ENCODE measurements at places on chromosomes 1 and 21. TPM values are rescaled to one million over a fixed set of nuclear protein-coding genes. Genes with fewer than 3 reads are reported as not detected.

GRCh38 chr1:40955266-40955665, 24.2 kb upstream of the CTPS1 start:
- no peak for DNase-seq

DNA sequence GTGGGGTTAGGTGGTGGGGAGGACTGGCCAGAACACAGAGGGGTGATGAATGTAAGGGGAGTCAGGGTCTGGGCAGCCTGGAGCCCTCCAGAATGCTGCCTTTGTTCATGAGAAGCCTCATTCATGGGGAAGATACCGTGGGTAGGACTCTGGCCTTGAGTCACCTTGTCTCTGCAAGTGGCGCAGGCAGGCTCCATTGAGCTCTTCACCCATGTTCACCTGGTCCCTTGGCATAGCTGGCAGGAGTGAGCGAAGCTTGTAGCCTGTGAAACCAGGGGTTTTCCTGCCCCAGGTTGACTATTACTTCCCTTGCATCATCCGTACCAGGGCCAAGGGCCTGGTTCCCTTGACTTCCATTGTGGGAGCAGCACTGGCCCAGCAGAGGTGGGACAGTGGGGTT, 25.8 kb downstream of the SOX13 start:
- DNase-seq: no peak

GRCh38 chr1:235820061-235820460, 46.6 kb downstream of the LYST start:
- DNase-seq: no peak

The KRTAP19-1 gene
- polyA plus RNA-seq: not detected

- no peak for DNase-seq
Observed at GRCh38 chr1:181763736-181764135, 280.4 kb downstream of the CACNA1E start.

GRCh38 chr21:14119038-14119437, 91.7 kb downstream of the LIPI start:
- DNase-seq: no peak

- no peak for DNase-seq
Observed at GRCh38 chr1:226541631-226542622, 6.6 kb upstream of the STUM start.

DNA sequence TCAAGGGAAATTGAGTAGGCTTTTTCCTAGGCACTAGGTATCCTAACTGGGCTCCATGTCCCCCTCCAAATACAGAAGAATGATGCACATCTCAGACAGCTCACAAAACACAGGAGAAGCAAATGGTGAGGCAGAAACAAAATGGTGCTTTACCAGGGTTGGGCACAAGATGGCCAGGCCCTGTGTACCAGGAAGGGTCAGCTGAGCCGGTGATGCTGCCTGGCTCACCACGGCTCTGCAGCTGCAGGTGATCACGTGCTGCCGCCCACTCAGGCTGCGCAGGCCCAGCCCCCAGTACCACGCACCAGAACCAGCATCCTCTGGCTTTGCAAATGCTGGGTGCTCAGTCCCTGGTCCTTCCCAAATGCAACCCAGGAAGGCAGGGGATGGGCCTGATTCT, 993 bp upstream of the DSCAM start:
- DNase-seq: no peak

The POFUT2 gene
- 31.7 TPM for polyA plus RNA-seq

The PDZK1 gene
- 2.5 TPM for polyA plus RNA-seq

The LHX8 gene
- polyA plus RNA-seq: not detected

DNA sequence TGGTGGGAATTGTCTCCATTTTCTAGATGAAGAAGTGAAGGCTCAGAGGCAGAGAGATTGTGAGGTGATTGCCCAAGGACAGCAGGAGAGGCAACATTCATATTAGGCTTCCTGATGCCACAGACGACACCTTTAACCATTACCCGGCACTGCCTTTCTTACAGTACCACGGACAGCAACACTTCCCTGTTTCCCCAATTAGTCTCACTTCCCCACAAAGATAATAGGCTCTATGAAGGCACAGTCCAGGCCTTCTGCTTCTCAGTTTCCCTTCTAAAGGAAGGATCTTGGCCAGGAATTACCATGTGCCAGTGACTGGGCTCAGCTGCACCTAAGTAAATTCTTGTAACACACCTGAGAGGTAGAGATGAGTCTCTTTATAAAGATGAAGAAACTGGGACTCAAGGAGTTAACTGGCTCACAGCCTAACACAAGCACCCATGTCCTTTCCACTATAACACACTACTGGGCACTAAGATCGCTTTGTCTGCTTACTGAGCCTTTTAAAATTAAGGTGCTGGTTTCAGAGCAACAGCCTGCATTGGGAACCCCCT, 9.6 kb downstream of the IGSF9 start:
- DNase-seq: no peak

DNA sequence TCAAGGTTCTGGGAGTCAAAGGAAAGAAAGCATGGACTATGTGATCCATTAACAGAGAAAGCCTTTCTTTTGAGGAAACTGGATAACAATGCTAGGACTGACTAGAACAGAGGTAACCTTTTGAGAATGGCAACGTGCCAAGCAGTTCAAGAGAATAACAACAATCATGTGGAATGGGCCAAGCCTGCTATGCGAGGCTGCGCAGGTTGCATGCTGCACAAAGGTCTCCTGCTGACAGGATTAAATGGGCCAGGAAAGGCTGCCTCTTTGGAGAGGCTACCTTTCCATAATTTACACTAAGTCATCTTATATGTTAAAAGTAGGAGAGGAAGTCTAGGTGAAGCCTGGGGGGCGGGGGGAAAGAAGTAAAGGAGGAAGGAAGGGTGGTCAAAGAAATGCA, 5.8 kb downstream of the PCNX2 start:
- DNase-seq: no peak

DNA sequence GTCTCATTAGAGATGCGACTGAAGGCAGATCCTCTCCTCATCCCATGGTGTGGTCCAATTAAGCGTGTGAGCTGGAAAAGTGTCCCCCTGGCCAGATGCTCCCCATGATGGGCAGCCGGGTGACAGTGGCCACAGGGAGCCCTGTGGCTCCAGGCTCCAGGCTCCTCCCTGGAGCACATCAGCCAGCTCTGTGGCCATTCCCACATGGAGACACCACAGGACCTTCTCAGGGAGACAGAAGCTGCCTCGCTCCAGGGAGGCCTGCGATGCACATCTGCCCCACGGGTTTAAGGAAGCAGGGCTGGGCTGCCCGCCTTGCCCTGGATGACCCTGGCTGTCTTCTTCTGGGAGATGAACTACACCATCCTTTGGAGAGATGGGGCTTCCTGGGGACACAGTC, 99.9 kb upstream of the TLR5 start:
- DNase-seq: no peak

The CHRNB2 gene
- polyA plus RNA-seq: 0.66 TPM

DNA sequence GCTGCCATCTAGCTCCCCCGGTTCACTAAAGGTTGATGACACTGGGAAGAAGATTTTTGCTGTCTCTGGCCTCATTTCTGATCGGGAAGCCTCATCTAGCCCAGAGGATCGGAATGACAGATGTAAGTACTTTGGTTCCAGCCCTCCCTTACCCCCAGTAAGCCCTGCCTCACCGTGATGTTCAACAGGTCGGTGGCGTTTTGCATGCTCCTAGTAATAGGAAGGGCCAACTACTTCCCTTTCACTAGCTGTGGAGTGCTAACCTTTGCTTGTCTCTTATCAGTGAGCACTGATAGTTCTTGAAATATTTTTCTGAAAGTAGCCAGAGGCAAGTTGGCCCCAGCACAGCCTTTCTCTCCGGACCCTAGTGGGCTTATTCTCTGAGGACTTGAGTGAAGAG, 7.5 kb downstream of the RNF220 start:
- DNase-seq: no peak

The C1orf87 gene
- 2.1 TPM for polyA plus RNA-seq

DNA sequence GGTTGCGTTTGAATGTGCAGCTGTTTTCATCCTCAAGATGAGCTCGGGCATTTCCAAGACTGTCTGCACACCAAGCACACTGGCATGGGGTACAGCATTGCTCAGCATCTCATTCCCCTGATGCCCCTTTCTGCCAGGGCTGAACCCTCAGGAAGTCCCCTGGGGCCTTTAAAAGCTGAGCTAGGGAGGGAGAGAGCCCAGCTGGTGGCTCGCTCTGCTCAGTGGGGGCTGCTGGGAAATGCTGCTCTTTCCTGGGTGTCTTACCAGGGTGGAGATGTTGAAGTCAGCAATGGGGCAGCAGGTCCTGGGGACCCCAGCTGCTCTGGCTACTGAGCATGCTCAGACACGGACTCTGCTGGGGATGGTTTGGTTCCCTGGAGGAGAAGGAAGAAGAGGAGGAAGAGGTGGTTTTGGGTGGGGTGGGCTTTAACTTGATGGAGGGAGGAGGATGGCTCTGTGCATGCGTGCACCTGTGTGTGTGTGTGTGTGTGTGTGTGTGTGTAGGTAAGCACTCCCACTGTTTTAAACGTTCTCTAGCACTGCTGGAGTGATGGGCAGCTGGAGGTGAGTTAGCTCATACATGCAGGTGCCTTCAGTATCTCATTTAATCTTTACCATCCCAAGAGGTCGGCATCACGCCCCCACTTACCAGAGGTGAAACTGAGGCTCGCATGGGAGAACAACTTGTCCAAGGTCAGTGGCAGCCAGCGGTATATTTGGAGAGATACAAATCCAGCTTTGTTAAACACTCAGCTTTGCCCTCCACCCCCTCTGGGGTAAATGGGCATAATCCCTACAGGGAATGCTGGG, 40.9 kb downstream of the ACTL8 start:
- DNase-seq: no peak

The IGSF21 gene
- 0.13 TPM for polyA plus RNA-seq

The AK4 gene
- 1.8 TPM for polyA plus RNA-seq

DNA sequence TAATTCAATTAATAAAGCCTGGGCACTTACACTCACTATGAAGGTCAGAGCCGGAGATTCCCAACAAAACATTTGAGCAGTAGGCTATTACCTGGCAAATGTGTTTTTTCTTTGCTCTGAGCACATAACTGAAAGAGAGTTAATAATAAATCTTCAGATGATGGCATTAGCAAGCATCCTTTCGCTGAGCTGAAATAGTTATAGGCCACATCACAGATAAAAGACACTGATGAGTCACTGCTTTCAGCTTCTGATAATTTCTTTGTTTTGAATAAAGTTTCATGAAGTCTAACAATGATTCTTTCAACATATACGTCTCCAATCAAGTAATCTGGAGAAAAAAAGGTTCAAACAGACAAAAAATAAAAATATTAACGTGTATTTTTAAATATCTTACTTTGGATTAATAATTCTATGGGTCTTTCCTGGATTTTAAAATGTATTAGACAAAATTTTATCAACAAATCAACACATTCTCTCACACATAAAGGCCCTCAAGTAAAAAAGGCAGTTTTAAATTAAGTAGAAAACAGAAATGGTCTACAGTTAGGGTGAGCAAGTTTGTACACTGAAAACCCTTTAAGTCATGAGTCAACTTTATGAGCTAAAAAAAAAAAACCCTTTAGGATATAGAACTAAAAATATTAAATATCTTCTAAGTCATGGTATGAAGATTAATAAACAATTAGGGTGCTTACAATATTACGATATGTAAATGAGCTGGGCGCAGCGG, 33.1 kb downstream of the LTN1 start:
- DNase-seq: no peak

GRCh38 chr1:217027403-217028080, 304.3 kb upstream of the ESRRG start:
- DNase-seq: no peak

DNA sequence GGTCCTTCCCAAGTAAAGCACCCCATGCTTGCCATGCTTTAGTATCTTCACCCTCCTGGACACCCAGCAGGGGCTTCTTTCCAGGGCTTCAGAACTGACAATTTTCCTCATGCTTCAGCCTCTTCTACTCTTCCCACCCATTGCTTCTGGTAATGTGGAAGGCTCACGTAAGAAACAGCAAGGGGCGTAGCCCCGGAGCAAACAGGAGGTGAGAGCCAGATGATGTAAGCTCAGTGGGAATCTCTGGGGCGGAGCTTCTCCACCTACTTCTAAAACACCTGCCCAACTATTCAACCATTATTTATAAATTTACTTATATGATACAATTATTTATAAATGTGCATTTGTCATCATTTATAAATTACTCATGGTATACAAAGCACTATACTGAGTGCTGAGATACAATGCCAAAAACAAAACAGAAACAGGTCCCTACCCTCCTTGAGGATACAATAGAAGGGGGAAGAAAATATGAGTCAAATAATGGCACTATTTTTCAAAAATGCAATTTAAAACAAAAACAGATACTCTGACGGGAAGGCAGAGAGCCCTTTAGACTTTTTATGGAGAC, 140.1 kb upstream of the CAMK1G start:
- no peak for DNase-seq

Measured in right lung (tissue), 10 donors.